Right cardiac atrium (tissue), 5 donors: ENCODE measurements at places on chromosomes 11 and 22. TPM values are rescaled to one million over a fixed set of nuclear protein-coding genes. Genes with fewer than 3 reads are reported as not detected.

GUCY1A2 gene
- 9.0 TPM for total RNA-seq

FAM181B gene
- 8.4 TPM for total RNA-seq

FOXR1 gene
- not detected for total RNA-seq

OR52A5 gene
- not detected for total RNA-seq

UBASH3B gene
- total RNA-seq = 1.6 TPM

GALNT18 gene
- total RNA-seq = 17.5 TPM

FOSL1 gene
- 0.97 TPM for total RNA-seq

DNA sequence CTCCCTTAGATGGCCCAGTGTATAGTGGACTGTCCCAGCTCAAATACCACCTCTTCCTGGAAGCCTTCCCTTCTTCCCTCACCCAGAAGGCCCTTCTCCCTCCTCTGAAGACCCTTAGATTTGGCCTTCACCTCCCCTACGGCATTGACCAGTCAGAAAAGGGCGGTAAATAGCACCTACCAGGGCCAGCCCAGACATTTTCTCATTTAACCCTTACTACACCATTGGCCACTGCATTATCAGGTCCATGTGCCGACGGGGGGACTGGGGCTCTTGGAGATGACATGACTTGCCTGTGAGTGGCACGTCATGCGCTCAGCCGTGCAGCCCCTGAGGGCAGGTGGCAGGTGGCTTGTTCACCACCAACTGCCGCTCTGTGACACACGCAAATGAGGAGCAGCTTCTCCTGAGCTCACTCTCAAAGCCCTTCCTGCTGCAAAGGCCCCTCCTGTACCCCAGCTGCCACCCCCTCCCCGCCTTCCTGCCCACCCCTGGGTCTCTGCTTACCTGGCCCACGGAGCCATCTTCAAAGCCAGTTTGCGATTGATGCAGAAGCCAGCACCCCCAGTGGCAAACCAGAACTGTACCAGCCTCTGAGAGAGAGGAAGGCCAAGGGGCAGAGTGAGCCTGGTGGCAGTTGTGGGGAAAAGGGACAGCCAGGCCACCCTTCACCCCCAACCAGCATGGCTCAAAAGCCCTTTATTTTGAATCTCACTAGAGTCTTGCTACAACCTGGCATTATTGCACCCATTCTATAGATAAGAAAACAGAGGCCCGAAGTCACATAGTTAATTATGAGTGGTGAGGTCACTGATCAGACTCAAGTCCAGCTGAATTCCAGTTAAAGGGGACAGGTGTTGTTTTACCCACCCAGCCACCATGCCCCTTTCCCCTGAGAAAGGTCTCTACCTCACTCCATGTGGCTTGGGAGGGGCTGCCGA, 9.5 kb downstream of the MFNG start:
- DNase-seq = no peak

DNA sequence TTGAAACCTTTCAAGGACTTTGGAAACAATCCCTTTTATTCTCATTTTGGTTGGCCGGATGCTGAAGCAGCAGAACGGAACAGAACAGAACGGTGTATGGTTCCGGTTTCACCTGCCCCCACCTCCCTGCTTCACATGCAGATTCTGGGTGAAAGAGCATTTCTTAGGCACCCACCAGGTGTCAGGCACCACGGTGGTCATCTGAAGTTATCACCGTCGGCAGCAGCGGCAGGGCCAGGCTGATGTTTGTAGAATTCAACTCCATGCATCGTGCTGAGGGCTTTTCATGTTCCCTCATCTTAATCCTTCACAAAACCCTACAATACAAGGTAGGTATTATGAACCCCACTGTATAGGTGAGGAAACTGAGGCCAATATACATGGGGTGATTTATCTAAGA, 13.6 kb upstream of the PHF21B start:
- no peak for DNase-seq

GRCh38 chr11:8034604-8035190, 46.3 kb upstream of the TUB start:
- DNase-seq = no peak

DNA sequence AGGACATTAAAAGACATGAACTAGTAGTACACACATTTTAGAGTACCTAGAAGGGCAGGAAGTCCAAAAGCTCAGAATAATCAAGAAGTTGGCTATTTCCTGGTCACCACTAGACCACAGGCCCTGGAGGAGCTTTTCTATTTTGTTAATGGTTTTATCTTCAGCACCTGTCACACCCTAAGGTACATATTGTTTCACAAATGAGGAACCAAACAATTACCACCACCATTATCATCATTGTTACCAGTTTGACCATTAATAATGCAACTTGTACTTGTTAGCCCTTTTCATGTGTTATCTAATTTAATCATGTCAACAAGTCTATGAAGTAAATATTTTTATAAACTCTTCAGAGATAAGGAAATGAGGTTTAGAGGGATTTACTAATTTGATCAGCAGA, 4.9 kb downstream of the MRPL48 start:
- no peak for DNase-seq

GRCh38 chr11:87325490-87325872, 287.7 kb downstream of the TMEM135 start:
- DNase-seq = no peak

GRCh38 chr22:44206330-44206645, 25.6 kb downstream of the PARVG start:
- no peak for DNase-seq

- peak; percentile 56 for DNase-seq
Observed at GRCh38 chr11:120563703-120564572, 52.4 kb downstream of the GRIK4 start.

DNA sequence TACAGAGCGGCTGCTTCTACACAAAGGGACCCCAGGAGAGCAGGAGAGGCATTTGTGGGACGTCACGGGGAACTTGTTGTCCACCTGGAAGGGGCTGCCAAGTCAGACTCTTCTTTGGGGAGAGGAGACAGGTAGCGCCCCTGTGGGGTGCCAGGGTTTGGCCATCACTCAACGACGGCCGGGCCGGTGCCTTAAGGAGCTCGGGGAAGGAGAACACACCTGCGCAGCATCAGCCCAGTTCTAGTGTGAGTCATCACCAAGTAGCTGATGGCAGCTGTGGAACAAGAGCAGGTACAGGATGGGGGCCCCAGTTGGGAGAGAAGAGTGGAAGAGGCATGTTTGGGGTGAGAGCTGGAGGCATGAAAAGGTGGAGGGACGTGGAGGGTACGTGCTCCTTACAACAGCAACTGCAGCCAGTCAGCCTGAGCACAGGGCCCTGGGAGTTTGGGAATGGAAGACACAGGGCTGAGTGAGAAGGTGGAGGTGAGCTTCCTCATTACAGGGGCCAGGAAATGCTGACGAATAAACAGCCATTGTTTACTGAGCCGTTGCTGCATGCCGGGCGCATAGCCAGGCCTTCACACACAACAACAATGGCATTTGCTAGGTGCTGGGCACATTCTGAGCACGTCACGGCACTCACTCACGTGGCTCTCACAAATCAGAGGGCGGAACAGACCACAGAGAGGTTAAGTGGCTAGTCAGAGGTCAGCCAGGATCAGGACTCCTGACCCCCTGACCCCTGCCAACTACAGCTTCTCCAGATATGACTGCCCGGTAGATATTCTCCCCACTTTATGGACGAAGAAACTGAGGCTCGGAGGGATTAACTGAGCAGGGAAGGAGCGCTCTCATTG, 29.1 kb upstream of the TP53I11 start:
- no peak for DNase-seq

- no peak for DNase-seq
Observed at GRCh38 chr22:19622061-19622441, 92.3 kb upstream of the SEPTIN5 start.

DNA sequence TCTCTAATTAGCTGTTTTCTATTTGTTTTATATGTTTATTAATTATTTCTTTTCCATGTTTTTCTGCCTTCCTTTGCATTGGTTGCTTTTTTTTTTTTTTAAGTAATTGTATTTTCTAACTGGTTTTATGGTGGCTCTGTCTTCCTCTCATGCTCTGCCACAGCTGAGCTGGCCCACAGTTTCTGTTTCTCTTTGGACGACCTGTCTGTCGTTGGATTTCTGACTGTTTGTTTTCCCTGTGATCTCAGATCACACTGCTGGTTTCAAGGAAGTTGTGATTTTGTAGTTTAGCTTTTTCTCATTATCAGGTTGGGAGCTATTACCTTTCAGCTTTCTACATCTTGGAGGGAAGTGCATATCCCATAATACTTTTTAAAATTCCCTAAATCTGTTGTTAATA, 15.9 kb upstream of the OR6M1 start:
- no peak for DNase-seq

DNA sequence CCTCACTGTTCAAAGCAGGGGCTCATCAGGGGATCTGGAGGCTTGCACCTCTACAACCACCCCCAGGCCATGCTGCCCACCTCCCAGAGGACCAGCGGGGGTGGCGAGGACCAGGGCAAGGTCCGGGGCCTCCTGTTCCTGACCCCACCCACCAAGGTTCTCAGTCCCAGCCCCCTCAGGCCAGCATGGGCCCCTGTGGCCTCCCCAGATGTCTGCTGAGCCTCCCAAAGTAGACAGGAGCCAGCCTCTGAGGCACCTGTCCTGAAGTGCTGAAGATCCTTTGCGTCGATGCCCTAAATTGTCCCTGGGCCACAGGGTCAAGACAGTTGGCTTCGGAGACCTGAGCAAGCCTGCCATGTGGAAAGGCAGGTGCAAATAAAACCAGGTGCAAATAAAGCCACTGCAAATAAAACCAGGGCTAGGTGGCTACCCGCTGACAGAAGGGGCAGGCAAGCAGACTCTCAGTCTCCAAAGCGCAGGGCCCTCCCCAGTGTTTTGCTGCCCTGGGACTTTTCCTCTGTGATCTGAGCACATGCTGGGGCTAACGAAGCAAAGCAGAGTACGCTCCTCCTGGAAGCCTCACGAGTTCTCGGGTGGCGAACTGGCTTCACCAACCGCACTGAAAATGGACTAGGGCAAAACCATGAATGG, 22.4 kb upstream of the ARFGAP3 start:
- no peak for DNase-seq

DNA sequence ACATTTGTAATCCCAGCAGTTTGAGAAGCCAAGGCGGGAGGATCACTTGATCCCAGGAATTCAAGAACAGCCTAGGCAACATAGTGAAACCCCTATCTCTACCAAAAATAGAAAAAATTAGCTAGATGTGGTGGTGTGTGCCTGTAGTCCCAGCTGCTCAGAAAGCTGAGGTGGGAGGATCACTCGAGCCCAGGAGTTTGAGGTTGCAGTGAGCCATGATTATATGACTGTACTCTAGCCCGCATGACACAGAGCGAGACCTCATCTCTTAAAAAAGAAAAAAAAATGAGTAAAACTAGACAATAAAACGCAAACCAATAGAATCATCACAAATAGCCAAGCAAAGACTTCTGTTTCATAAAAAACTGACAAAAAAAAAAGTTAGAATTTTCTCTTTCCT, 21.8 kb downstream of the NUCB2 start:
- DNase-seq = no peak

GRCh38 chr11:47093541-47093940, 83.1 kb downstream of the ARFGAP2 start:
- no peak for DNase-seq

GRCh38 chr11:1292644-1293618, 16.5 kb downstream of the TOLLIP start:
- peak; percentile 32 for DNase-seq

GRCh38 chr11:11293798-11294550, 59.1 kb downstream of the CSNK2A3 start:
- DNase-seq = no peak

DNA sequence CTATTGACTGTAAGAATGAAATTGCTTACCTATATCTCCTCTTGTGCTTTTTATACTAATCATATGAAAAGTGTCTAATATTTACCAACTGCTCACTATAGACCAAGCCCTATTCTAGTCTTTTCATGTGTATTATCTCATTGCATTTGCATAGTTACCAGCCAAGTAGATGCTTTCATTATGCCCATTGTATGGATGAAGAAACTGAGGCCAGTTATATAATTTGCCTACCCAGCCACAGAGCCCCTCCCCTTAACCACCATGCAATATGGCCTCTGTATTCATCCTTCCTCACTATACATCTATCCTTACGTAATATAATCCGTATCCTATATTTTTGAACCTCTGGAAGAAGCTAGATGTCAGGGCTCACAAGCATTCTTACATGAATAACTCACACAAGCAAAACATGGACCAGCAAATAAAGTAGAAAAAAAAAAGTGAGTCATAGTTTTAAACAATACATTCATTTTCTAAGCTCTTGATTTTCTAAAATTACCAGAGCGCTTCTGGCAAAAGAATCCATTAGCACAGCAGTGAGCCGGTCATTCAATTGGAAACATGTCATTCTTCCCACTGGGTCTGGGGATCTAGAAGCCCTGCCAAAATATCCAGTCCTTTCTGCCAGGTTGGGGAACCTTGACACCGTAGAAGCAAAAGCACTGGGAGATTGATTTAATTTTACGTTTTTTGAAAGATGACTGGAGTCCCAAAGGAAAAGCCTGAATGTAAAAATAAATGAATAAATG, 80.0 kb downstream of the C11orf91 start:
- no peak for DNase-seq

- DNase-seq = peak; percentile 89
Observed at GRCh38 chr11:109946322-109946846, 146.8 kb upstream of the ZC3H12C start.

- no peak for DNase-seq
Observed at GRCh38 chr11:105611572-105612441, 1.9 kb downstream of the GRIA4 start.

GRCh38 chr11:28738549-28738948, 630.4 kb downstream of the METTL15 start:
- no peak for DNase-seq
